ENCODE measurements at places on chromosomes 3 and 15.

DNA sequence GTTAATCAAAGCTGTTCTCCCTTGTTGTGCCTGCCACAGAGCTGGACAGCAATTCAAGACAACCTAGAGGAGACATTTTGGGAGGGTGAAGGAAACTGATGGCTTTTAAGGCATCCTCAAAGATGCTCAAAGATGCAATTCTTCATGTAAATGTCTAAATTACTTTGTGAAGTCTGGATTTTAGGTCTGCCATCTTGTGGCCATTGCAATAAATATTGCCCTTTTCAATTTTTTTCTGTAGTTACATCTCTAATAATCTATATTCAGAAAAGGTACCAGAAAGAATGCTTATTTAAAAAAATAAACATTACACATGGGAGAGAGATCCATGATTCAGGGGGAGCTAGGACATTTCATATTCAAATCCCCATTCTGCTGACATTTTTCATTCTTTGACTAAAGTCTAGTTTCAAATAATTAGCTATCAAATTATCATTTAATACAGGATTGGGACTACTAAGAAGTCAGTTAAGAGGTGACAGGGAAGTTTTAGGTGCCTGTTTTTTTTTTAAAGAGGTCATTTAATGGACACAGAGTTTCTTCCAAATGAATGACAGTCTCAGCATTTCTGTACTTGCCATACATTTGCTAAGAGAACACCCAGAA, 259.8 kb upstream of the WNT5A start:
- DNase-seq = peak; percentile 17

- DNase-seq = no peak
These were observed 4.2 kb downstream of the SMAD6 start for GRCh38 chr15:66706225-66706732.

- DNase-seq = peak; percentile 48
These were observed 420 bp downstream of the SLC27A2 start for GRCh38 chr15:50182219-50183013.

DNA sequence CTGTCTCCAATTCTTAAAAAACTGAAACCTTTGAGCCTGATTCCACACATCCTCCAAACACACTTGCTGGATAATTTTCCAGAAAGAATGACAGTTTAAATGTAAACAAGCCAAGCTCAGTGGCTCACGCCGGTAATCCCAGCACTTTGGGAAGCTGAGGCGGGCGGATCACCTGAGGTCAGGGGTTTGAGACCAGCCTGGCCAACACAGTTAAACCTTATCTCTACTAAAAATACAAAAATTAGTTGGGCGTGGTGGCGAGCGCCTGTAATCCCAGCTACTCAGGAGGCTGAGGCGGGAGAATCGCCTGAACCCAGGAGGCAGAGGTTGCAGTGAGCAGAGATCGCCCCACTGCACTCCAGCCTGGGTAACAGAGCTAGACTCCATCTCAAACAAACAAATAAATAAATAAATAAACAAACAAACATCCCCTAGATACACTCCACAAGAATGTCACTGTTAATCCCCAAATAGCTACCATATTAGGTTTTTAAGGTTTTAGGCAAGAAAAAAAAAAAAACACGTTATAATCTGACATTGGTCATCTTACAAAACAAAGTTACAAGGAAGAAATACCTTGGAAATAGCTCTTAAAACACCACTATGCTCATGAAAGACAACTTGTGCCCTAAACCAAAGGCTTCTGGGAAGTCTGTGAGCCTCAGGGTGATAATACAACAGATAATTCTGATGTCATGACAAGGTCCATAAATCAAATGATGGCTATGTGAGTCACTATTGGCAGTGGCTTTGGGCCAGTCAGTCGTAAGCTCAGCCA, 13.2 kb downstream of the TNIK start:
- DNase-seq = no peak

- no peak for DNase-seq
These were observed 70.7 kb upstream of the LARS2 start for GRCh38 chr3:45317710-45318109.

DNA sequence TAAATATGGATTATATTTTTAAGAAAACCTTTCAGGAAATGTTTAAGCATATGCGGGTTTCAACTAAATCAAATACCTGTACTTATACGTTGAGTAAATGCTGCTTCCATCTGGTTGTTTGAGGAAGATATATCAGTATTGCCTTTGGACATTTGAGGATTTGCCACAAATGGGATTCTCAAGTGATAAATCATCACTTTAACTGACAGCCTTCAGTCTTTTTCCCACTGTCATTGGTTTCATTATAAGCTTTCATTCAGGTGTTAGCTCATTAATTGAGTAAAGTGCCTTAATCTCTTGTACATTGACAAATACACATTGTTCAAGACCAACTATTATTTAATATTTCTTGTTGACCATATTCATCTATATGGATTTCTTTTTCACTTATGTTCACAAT, 217.2 kb downstream of the EDEM1 start:
- DNase-seq = no peak

DNA sequence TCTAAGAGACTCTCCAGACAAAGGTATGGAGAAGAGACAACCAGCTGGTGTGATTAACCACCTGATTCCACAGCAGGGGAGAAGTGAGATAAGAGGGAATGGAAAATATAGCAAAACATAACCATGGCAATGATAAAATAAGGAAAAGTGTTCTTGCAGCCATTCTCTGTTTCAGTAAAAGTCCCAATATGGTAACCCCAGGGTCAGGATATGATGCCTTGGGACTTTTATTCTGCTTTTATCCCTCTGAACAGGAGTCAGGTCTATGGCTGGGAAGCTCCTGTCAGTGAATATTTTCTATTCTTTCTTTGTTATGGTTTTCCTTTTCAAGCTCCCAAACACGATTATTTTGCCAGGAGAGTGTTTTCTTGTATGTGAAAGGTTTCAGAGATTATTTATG, 94.2 kb downstream of the SLC9A9 start:
- DNase-seq = no peak

GRCh38 chr3:128489927-128490649, 2.9 kb downstream of the GATA2 start:
- DNase-seq = no peak

DNA sequence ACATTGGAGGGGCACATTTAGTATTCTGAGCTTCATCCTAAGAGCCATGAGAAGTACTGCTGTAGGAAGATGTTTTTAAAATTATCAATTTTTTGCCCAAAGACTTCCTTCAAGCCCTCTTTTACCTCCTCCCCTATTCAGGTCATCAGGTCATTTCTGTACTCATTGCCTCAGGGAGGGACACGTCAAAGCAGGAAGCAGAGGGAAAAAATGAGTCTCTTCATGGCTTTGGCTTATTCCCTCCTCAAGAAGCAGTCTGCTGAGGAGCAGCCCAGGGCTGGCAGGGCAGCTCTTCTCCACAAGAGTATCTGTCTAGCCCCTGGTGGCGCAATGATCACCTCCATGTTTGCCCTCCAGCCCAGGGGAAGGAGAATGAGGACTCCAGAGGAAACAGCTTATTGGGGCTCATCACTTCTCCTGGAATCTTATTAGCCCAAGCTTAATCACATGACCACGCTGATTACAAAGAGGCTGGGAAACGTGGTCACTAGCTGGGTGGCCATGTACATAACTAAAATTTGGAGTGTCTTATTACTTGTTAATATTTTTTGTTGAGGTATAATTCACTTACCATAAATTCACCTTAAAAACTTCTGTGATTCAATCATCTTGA, 44.2 kb upstream of the GATA2 start:
- DNase-seq = no peak
